ENCODE measurements at places on chromosomes 7 and 10. TPM values are rescaled to one million over a fixed set of nuclear protein-coding genes. Genes with fewer than 3 reads are reported as not detected.

The C10orf88 gene
- 8.1 TPM for polyA plus RNA-seq

DNA sequence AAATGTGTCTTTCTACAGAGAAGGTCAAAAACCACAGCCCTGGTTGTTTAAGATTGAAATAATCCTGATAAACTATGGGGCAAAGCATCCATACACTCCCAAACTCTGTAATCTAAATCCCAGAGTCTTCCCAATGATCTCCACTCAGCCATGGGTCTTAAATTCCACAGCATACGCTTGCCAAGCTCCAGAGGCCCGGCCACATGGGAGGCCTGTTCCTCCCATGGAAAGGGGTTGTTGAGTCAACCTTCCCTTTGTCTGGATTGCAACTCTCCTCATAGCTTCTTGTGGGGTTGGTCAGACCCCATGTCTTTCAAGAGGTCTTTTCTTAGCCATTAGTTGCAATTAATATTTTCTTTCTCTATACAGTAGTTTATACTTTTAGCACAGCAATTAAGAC, 718 bp upstream of the STEAP4 start:
- no peak for DNase-seq
- H3K27me3 ChIP-seq: no peaks in the 10 kb centered on the region
- no peak overlapping the region for H3K4me3 ChIP-seq

The UCMA gene
- polyA plus RNA-seq: not detected

- no peaks in the 10 kb centered on the region for H3K4me1 ChIP-seq
- no peak overlapping the region for H3K27ac ChIP-seq
- H3K4me3 ChIP-seq: no peak overlapping the region
- DNase-seq: no peak
These were observed 15.1 kb downstream of the BCAP29 start for GRCh38 chr7:107594961-107595737.

DNA sequence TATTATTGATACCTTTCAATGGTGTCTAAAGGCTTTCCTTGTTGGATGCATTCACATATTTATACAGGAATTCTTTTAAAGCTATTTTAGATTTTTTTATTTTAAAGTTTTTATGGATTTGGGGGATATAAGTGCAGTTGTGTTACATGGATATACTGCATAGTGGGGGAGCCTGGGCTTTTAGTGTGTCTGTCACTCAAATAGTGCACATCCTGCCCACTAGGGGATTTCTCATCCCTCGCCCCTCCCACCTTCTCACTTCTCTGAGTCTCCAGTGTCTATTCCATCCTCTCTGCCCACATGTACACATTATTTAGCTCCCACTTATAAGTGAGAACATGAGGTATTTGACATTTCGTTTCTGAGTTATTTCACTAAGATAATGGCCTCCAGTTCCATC, 154.0 kb upstream of the MKI67 start:
- no peak for DNase-seq
- peaks cover 14% of the 10 kb centered on the region for H3K27me3 ChIP-seq
- peaks cover 6% of the 10 kb centered on the region for H3K4me1 ChIP-seq

The CALML3 gene
- not detected for polyA plus RNA-seq

The ARMC3 gene
- polyA plus RNA-seq: not detected

The KEL gene
- polyA plus RNA-seq: not detected

- DNase-seq: no peak
- H3K27ac ChIP-seq: no peak overlapping the region
- no peaks in the 10 kb centered on the region for H3K27me3 ChIP-seq
- H3K4me1 ChIP-seq: peaks cover 6% of the 10 kb centered on the region
These were observed 52.8 kb downstream of the ABLIM1 start for GRCh38 chr10:114605155-114605797.

DNA sequence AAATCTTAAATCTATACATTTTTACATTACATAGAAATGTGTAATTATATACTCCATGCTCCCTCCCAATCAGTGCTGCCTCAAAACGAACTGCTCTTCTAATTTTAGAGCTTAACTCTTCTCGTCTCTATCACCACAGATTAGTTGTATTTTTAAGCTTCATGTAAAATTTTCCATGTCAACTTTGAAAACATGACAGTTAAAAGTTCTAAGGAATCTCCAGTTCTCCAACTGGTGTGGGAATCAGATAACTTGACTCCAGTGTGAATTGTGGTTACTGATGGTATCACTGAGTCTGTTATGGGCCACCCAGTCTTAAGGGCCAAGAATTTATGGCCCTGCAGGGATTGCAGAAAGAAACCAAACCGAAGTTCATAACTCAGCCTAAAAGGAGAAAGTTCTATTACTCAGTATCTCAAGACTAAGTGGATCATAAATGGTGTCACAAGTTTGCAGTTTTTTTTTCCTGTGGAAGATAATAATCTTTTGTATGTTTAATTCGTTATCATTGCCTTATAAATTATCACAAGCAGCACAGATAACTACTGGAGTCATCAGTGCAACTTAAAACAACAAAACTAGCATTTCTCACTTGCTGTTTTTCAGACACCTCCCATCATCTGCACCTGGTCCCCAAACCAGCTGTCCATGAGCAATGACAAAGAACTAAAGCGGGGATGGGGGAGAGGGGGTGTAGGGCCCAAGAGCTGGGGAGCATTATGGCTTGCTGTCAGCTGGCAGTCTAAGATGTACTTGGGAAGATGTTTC, 31.5 kb upstream of the KMT2E start:
- no peaks in the 10 kb centered on the region for H3K36me3 ChIP-seq
- no peaks in the 10 kb centered on the region for H3K27me3 ChIP-seq
- peaks cover 37% of the 10 kb centered on the region for H3K4me1 ChIP-seq
- peak overlapping the region; percentile 92 for H3K4me3 ChIP-seq

The NUTM2B gene
- 0.14 TPM for polyA plus RNA-seq

DNA sequence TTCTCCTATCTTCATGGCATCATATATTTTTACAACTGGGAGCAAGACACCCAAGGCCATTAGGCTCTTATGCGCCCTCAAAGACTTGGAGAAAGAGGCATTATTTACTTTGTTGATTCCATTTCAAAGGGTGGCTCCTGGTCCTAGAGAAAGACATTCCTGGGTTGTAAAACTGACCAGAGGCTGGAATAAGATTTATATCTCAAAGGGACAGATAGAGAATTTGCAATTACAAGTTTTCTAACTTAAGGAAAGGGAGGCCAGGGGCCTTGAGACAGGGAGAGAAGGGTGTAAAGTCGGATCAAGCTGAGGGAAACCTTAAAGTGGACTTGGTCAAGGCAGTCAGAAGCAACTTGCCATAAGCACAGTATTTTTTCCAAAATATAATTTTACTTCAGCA, 1086.0 kb downstream of the SORCS3 start:
- H3K27ac ChIP-seq: no peak overlapping the region
- DNase-seq: no peak
- H3K4me1 ChIP-seq: no peaks in the 10 kb centered on the region
- no peak overlapping the region for H3K4me3 ChIP-seq

The GNG11 gene
- not detected for polyA plus RNA-seq

DNA sequence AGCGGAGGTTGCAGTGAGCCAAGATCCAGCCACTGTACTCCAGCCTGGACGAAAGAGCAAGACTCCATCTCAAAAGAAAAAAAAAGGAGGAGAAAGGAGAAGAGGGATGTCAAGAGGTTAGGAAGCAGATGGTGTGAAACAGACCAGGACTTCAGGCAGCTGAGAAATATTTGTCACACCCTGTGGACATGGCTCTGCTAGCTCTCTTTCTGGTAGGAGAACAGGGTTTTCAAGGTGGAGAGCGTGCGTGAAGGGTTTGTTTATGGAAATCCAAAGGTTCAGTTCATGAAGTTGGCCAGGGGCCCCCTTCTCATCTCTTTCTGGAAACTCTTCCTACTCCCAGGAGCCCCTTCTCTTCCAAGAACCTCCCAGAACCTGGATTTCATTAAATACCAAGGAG, 110.8 kb upstream of the GALNT17 start:
- no peak for DNase-seq
- H3K4me1 ChIP-seq: no peaks in the 10 kb centered on the region
- H3K36me3 ChIP-seq: no peaks in the 10 kb centered on the region

DNA sequence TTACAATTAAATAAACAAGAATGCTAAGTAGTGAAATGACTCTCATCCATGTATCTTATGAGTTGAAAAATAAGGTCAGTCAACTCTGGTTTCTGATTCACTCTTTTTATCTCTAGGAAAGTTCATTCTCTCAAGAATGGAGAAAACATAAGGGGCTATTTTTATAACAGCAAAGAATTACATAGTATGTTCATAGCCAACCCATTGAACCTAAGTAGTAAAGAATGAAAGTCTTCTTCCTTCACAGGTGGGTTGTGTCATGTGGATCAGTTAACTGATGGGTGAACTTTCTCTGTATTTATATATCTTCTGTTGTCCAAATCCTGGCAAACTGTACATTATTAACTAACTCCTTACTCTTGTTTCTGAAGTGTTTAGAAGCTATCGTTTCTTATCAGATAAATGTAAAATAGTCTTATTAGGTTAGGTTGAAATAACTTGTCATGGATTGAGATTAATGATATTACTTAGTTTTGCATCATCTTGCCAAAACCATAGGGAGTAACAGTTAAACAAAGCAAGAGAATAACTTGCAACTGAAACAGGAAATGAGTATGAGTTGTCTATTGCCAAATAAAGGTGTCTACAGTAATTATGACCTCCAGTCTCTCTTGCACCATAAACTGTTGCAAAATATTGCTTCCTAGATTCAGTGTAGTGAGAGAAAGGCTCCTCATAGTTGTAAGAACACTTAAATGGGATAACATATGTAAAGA, 86.8 kb downstream of the ANKRD7 start:
- DNase-seq: no peak
- no peak overlapping the region for H3K4me3 ChIP-seq
- no peaks in the 10 kb centered on the region for H3K36me3 ChIP-seq
- no peaks in the 10 kb centered on the region for H3K4me1 ChIP-seq
- H3K27ac ChIP-seq: no peak overlapping the region

The CAMK1D gene
- 5.2 TPM for polyA plus RNA-seq

DNA sequence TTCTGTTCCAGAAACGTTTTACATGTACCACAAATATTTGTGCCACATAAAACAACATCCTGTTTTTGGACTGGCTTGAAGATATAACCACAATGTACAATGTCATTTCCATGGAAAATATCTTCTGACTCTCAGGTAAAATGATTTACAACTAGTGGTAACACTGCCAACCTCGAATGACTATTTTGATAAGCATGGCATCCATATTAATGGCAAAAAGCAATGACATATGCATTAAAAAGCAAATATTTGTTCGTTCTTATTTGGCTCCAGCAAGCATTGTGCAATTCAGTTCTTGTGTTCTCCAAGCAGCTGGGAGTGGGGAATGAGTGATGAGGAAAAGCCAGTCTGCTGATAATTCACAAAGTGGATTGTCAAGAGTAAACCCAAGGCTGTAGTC, 289.0 kb downstream of the PLXDC2 start:
- no peak overlapping the region for H3K27ac ChIP-seq
- H3K4me1 ChIP-seq: no peaks in the 10 kb centered on the region
- H3K4me3 ChIP-seq: no peak overlapping the region
- H3K27me3 ChIP-seq: no peaks in the 10 kb centered on the region
- no peaks in the 10 kb centered on the region for H3K36me3 ChIP-seq

DNA sequence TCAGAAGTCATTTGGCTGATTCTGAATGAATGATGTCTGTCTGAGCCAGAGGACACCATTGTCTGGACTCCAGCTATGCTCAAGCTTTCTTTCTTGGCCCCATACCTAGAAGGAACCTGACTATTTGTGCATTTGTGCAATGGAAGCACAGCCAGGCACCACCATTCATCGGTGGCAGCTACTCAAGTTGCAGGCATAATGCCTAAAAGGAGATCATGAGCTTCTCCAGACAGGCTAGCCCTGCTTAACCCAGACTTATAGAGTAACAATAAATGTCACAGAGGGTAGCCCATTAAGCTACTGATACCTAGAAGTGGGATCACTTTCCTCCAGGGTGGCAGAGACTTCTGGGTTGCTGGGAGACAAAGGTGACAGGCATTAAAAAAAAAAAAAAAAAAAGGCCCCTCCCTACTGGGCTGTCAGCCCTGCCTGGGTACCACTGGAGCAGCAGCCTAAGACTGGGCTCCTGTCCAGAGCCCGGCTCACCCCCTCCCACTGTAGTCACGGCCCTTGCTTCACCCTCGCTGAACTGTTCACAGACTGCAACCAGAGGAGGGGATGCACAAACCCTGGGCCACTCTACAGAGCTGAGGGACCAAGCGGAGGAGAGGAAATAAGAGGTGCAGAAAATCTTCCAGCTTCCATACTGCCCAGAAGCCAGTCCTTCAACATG, 75.4 kb upstream of the ATP6V0A4 start:
- H3K27me3 ChIP-seq: no peaks in the 10 kb centered on the region
- H3K4me1 ChIP-seq: peaks cover 16% of the 10 kb centered on the region
- no peak for DNase-seq

The SFRP5 gene
- polyA plus RNA-seq: not detected

- no peaks in the 10 kb centered on the region for H3K36me3 ChIP-seq
- no peak overlapping the region for H3K4me3 ChIP-seq
- H3K27me3 ChIP-seq: no peaks in the 10 kb centered on the region
- no peak overlapping the region for H3K27ac ChIP-seq
- H3K4me1 ChIP-seq: no peaks in the 10 kb centered on the region
- no peak for DNase-seq
These were observed 53.7 kb upstream of the DPYSL4 start for GRCh38 chr10:132133005-132133404.

The CASD1 gene
- 8.3 TPM for polyA plus RNA-seq

DNA sequence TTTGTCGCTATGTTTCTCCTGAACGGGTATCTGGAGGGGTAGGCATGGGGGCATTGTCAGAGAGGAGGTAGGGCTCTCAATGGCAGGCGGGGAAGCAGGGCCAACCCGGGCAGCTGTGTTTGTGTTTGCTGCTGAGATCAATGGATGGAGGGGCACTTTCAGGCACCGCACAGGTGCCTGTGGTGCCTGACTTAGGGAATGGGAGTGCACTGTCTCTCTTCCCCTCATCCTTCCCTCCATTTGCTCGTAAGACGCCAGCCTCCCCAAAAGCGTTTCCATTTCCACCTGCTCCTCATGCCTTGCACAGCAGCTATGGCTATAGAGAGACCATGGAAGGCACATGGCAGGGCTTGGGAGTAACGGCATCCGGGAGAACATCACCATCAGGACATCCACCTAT, 615.9 kb upstream of the FOXK1 start:
- DNase-seq: no peak
- no peaks in the 10 kb centered on the region for H3K4me1 ChIP-seq
- H3K4me3 ChIP-seq: no peak overlapping the region

DNA sequence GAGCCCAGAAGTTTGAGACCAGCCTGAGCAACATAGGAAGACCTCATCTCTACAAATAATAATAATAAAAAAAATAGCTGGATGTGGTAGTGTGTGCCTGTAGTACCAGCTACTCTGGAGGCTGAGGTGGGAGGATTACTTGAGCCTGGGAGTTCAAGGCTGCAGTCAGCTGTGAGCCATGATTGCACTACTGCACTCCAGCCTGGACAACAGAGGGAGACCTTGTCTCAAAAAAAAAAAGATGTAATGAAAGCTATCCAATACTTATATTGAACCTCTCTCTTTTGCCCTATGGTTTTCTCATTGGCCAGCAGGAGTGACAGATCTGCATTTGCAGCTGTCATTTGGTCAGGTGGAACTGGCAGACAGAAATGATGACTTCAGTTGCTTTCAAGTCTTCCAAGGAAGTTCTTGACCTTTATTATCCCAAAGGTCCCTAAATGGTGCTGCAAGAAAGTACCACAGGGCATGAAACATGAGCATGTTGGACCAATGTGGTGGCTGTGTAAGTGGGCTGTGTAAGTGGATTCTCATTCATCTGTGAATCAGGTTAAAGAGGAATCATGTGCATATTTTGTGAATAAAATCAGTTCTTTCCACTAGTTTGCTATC, 99.4 kb downstream of the CALD1 start:
- no peak for DNase-seq
- H3K4me1 ChIP-seq: no peaks in the 10 kb centered on the region
- no peaks in the 10 kb centered on the region for H3K36me3 ChIP-seq

Measured in CD4-positive, alpha-beta memory T cell (primary cell).